ENCODE measurements at places on chromosomes 5 and 9.

- DNase-seq: no peak
Observed at GRCh38 chr9:105973951-105974351, 279.6 kb downstream of the TMEM38B start.

- DNase-seq: no peak
Observed at GRCh38 chr5:155915601-155916000, 411.4 kb upstream of the SGCD start.

DNA sequence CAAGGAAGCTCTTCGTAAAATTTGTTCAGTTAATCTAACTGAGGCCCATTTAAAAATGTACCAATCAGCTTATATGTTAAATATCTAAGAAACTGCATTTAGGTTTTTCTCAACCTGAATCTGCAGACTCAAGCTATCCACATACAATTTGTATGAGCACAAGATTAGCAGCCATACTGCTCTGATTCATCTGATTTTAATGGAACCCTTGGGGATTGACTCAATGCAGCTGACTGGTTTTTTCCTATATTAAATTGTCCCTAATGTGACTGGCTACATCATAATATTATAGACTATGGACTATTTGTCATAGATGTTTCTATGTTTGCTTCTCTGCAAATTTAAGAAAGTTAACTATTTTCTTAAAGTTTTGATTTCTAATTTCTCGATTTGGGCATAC, 451.0 kb upstream of the TUSC1 start:
- DNase-seq: no peak

- DNase-seq: no peak
Observed at GRCh38 chr9:76989501-76989900, 30.0 kb upstream of the FOXB2 start.

DNA sequence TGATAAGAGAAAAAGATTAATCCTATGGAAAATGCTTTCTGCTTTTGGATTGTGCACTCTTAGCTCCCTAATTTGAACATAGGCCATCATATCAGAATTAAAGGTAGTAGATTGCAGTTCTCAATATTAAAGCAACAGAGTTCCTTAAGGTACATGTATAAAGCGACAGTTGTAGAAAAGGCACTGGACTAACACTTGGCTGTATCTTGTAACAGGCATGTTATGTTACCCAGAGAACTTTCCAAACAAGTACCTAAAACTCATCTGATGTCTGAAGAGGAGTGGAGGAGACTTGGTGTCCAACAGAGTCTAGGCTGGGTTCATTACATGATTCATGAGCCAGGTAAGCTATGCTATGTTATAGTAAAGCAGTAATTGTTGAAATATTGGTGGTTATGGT, 3.3 kb upstream of the SECISBP2 start:
- no peak for DNase-seq

DNA sequence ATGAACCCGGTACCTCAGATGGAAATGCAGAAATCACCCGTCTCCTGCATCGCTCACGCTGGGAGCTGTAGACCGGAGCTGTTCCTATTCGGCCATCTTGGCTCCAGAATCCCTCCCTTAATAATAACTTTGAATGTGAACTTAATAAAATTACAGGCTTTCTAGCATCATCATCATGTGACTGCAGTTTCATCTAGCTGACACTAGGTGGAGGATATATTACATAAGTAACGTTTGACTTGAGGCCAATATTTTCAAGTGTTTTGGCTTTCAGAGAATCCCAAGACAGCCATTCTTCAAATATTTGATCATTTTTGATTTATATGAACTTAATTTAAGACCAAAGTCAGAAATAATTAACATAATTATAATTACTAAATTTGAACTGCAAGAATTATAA, 474.9 kb upstream of the CDH10 start:
- no peak for DNase-seq

DNA sequence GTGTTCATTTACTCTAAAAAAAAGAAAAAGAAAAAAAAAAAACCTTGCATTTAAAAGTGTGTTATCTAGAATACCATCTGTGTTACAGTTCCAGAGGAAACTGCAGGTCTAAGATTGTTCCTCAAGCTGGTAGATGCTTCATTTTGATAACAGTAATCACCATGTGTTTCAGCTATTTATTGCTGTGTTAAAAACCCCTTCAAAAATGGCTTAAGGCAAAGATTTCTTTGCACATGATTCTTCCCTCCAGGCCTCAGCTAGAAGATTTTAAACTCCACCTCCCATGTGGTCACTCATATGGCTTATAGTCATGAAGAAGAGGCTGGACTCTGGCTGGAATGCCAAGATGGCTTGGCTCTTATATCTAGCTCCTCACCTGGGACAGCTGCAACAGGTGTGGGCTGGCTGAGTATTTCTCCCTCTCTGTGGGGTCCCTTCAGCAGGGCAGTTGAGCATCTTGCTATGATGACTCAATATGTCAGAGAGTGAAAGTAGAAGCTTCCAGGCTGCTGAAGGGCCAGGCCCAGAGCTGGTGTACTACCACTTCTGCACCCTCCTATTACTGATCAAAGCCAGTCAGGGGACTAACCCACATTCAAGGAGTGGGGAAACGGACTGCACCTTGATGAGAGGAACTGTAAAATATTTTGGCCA, 920.4 kb upstream of the DMAC1 start:
- DNase-seq: no peak

DNA sequence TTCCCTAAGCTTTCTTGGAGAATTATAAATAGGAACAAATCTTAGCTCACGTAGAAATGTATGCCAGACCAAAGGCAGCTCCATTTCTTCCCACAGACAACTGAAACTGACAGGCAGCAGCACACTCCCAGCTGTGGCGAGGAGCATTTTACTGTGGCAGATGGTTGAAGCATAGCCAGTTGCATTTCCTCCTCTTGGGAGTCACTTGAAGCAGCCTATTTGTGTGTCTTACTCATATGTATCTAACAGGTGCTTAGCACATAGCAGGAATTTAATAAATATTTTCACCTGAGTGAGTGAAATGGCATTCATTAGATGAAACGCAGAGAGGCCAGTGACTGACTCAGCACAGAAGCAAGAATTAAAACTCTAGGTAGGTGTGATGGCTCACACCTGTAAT, 12.3 kb upstream of the MTMR12 start:
- DNase-seq: no peak

- no peak for DNase-seq
Observed at GRCh38 chr9:114314256-114314867, 8.5 kb upstream of the ORM1 start.

DNA sequence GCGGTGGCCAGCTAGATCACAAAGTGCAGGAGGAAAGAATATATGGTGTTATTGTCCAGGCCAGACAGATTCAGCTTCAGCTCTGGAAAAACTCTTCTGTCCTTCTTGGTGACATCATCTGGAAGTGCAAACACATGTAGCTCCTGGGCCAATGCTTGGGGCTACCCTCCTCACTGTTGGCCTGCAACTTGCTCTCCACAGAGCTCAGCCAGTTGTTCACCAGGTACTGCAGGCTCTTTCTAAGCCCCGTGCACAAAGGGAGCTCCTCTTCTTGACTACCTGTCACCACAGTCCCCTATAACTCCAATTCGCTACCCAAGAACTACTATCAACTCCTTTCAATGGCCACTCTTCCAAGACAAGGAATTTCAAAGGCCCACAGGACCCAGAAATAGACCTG, 1175.9 kb upstream of the CDH9 start:
- DNase-seq: no peak

DNA sequence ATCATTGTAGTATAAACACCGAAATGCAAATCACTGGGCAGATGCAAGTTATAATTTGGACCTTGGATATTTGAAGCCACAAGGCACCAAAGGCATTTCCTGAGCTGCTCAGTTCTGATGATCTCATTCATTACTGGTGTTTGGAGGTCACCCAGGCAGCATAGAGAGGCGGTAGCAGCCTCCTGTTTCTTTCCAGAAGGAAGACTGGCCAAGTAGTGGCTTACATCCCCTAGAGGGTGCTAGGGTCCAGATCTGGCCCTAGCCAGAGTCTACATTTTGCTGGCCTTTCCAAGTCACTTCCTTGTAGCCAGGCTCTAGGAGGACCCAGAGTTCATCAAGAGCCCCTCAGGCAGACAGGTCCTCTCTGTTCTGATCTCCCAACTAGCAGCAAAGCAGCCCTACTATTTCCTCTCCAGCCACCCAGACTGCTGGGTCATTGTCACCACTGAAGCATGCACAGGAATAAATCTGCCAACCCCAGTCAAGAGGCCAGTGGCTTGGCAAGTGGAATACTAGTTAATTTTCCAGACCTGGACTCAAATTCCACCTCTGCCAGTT, 33.4 kb upstream of the TTC1 start:
- DNase-seq: no peak

GRCh38 chr9:128285033-128285784, 9.1 kb downstream of the SWI5 start:
- no peak for DNase-seq

DNA sequence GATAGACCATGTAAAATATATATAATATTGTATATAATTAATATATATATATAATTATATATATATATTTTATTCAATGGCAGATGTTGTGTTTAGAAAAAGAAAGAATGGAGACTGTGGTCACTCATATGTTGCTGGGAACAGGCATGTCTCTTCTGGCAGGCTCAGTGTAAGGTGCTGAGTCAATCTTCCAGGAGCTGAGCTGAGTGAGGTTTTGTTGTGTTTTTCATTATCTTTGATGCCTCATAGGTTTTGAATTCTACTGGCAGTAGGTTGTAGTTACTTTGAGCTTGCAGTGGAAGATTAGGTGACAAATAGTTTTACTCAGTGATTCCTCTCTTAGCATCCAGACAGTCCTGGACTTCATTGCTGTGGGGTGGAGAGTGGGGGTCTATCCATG, 561.3 kb downstream of the IRX1 start:
- DNase-seq: no peak

GRCh38 chr9:90325913-90326653, 316.5 kb downstream of the DIRAS2 start:
- DNase-seq: no peak

DNA sequence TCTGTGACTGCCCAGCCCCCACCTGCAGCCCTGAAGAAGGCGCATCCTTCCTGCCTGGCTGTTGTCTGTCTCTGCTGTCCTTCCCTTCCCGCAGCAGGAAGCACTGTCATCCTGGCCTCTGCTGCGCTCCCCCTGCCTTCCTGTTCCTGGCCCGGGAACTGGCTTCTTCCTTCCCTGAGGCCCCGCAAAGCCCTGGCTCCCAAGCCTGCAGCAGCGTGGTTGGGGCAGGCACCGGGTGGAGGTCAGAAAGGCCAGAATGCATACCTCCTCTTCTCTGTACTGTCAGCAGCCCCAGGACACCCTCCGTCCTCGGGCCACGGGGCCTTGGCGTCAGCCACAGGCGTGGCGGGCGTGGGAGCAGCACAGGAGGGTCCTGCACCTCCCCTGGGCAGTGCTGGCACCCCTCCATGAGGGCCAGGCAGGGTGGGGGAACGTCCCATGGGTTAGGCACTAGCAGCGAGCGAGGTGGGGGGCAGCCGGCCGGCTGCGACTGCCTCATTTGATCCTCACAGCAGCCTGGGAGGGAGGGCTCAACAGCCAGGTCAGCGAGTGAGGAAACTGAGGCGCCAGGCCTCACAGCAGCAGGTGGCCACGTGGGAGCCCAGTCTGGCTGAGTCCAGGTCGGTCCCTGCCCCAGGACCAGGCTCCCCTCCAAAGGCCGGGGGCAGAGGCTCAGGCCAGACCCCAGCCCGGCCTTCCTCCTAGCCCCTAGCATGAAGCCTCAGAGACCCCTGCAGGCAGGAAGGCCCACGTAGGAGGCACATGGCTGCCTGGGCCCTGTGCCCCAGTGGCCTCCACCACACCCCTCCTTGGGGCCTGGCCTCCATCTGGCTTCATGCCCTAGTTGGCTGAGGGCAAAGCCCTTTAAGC, 9.4 kb downstream of the FLT4 start:
- DNase-seq: no peak

DNA sequence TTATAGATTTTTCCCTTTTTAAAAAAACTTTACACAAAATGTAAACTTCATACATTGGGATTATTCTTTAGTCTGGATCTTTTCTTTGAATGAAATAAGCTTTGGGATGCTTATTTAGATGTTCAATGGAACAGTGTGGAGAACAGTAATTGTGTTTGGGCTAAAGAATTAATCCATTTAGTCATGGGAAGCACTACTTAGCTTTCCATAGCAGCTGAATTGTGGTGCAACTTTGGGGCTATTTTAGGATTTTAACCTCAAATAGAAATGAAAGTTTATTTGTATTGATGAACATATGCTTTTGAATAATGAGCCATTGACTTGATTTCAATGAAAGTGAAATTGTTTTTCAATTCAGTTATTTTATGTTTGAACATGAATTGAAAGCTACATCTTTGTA, 72.4 kb downstream of the ZCCHC7 start:
- DNase-seq: no peak

- no peak for DNase-seq
Observed at GRCh38 chr5:67639313-67639712, 442.7 kb upstream of the CD180 start.

GRCh38 chr5:20601678-20602100, 613.7 kb upstream of the CDH18 start:
- no peak for DNase-seq

- DNase-seq: no peak
Observed at GRCh38 chr9:447230-448025, 232.8 kb downstream of the DOCK8 start.

DNA sequence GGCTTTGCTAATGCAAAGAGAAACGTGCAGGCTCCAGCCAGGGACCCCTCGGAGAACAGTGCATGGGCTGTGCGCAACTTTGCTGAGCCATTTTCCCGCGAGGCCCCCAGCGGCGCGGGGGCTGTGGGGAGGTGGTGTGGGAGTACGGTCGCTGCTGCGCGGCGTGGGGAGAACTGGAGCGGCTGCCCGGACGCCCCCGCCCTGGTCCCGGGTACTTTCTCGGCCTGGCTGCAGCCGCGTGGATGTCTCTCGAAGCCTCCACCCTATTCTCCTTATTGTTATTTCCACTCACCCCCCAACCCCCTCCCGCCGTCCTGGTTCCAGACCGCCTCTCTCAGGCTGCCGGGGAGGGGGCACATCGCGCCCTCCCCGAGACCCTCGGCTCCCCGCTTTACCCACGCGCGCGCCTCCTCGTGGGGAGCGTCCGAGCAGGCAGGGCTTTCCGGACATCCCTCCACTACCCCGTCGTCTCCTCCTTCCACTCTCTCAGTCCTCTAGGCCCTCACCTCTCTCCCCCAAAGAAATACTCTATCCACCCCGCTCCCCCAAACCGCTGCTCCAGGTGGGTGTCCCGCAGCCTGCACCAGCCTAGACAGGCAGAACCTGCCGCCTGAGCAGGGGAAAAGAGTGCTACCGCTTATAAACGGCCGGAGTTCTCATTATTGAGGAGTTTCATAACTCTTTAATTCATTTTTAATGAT, 68.6 kb upstream of the TBCA start:
- DNase-seq: no peak

Data from retina (tissue), 1 donor.